ENCODE measurements at places on chromosomes 4 and X.

DNA sequence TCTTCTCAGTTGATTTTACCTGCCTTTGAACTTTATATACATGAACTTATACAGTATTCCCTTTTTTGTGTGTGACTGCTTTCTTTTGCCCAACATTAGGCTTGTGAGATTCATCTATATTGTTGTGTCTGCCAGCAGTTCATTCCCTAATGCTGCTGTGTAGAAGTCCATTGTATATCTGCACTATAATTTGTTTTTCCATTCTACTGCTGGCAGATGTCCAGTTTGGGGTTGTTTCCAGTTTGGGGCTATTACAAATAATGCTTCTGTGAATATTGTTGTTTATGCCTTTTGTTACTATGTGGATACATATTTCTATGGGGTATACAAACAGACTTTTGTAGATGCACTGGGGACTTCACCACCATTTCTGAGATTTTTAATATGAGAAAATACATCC is 268.4 kb downstream of the DCTD start:
- DNase-seq: no peak

DNA sequence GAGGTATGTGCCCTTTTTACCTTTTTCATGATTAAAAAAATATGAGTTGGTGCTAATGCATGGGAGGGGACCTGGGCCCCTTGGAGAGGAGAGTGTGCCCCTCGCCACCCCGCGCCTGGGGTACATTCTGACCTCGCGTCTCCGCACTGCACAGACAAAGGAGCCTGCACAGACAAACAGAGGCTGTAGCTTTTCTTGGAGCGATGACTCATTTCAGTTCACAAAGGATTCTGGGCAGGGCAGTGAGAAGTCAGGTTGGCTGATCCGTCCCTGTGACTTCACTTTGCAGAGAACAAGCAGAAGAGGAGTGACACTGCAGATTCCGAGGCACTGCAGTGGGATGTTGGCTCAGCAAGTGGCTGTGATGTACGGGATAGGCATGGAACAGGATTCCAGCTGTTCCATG is 82.9 kb downstream of the STOX2 start:
- no peak for DNase-seq

- DNase-seq: no peak
Measured at GRCh38 chr4:158411269-158411668, 110.4 kb upstream of the RXFP1 start.

- DNase-seq: no peak
Measured at GRCh38 chrX:103644125-103644524, 15.3 kb downstream of the TCEAL1 start.

- no peak for DNase-seq
Measured at GRCh38 chr4:141786946-141787345, 150.6 kb downstream of the IL15 start.
